ENCODE measurements at places on chromosomes 3 and 15. TPM values are rescaled to one million over a fixed set of nuclear protein-coding genes. Genes with fewer than 3 reads are reported as not detected.

Gene MYO1E
- 13.8 TPM for total RNA-seq

Gene SUSD5
- 1.7 TPM for total RNA-seq

Gene ERICH6
- 0.25 TPM for total RNA-seq

Gene PPP1R14D
- not detected for total RNA-seq

Gene CLRN1
- total RNA-seq: not detected

Gene GP5
- total RNA-seq: under 0.01 TPM

Measured in temporal lobe (tissue), 4 donors.